ENCODE measurements at places on chromosomes 13 and 19. TPM values are rescaled to one million over a fixed set of nuclear protein-coding genes. Genes with fewer than 3 reads are reported as not detected.

DNA sequence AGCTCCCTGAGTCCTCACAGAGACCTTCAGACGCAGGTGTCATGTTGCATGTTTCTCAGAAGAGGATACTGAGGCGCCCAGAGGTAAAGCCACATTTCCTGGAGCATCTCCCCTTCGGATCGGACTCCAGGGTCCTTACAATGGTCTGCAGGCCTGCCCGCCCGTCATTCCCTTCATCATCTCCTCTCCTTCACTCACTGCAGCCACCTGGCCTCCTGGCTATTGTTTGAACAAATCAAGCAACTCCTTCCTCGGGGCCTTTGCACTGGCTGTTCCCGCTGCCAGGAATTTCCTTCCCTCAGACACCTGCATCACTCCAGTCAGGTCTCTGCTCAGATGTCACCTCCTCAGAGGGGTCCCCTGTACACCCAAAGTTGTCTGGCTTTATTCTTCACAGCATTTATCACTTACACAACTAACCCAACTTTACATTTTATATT lies 20.3 kb downstream of the CEACAM16 start:
- H3K4me3 ChIP-seq = no peak overlapping the region
- peak overlapping the region; percentile 53 for H3K27ac ChIP-seq
- no peak for DNase-seq
- no peaks in the 10 kb centered on the region for H3K27me3 ChIP-seq
- peaks cover 53% of the 10 kb centered on the region for H3K4me1 ChIP-seq

DNA sequence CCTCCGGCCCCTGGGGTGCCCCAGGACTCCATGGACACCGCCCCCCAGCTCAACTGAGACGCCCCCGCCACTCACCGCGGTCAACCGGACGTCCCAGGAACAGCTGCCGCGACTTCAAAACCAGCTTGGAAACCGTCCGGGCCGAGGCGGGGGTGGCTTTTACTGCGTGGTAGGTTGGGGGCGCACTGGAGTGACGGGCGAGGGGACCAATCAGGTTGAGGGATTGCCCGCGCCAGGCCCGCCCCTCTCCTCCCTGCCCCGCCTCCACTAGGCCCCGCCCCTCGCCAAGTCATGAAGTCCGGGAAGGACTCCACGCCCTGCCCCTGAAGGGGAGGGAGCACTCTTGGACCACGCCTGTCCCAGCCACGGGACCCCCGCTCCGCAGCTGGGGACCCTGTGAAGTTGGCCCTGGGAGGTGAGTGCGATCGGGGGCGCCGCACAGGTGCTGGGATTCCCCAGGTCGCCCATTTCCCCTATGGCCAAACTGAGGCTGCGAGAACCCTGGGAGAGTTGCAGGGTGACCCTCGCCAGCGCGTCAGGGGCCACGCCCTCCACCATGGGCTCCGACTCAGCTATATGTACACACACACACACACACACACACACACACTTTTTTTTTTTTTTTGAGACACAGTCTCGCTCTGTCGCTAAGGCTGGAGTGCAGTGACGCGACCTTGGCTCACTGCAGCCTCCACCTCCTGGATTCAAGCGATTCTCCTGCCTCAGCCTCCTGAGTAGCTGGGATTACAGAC lies at the start of gene PLIN3:
TSS of gene PLIN3 (minus strand) at position 134 of the 752 bp plus-strand sequence. CDS start 6,273 bp downstream, outside the sequence.
- no peaks in the 10 kb centered on the region for H3K36me3 ChIP-seq
- peaks cover 10% of the 10 kb centered on the region for H3K4me1 ChIP-seq
- H3K27ac ChIP-seq = peak within 1 kb of the TSS; percentile 74
- peak; percentile 96 for DNase-seq
- H3K27me3 ChIP-seq = no peaks in the 10 kb centered on the region
- peak within 1 kb of the TSS; percentile 30 for H3K4me3 ChIP-seq

DNA sequence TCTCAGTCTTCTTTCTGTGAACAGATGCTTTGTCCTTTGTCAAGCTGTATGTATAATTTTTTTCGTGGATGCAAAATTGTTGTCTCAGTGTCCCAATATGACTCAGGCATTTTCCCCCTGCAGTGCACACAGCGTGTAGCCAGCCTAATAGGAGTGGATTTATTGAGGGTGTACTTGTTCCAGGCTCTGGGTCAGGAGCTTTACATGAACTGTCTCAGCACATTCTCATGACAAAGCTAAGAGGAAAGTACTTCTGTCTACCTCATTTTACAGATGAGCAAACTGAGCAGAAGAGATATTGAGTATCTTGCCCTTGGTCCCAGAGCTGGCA lies 50.8 kb downstream of the STK24 start:
- no peak overlapping the region for H3K27ac ChIP-seq
- no peaks in the 10 kb centered on the region for H3K27me3 ChIP-seq
- no peak for DNase-seq
- no peaks in the 10 kb centered on the region for H3K36me3 ChIP-seq
- no peak overlapping the region for H3K4me3 ChIP-seq
- H3K4me1 ChIP-seq = peaks cover 53% of the 10 kb centered on the region

Gene LILRB4
- total RNA-seq = 0.99 TPM

DNA sequence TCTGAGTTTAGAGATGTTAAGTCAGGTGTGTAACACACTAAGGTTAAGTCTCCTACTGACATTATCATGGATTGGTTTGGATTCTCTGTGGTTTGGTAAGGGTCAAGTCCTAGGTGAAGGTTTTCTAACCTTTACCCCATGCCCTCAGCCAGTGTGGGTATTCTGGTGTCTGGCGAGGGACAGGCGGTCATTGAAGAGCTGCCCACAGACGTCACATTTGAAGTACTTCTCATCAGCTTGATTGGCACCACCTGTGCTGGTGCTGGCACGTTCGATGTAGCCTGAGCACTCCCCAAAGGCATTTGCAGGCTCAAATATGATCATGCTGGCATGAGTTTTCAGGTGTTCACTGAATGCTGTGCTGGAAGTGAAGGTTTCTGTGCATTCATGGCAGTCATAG lies 27.0 kb downstream of the PEG3 start:
- no peaks in the 10 kb centered on the region for H3K4me1 ChIP-seq
- H3K27me3 ChIP-seq = no peaks in the 10 kb centered on the region
- H3K36me3 ChIP-seq = no peaks in the 10 kb centered on the region
- no peak overlapping the region for H3K27ac ChIP-seq

DNA sequence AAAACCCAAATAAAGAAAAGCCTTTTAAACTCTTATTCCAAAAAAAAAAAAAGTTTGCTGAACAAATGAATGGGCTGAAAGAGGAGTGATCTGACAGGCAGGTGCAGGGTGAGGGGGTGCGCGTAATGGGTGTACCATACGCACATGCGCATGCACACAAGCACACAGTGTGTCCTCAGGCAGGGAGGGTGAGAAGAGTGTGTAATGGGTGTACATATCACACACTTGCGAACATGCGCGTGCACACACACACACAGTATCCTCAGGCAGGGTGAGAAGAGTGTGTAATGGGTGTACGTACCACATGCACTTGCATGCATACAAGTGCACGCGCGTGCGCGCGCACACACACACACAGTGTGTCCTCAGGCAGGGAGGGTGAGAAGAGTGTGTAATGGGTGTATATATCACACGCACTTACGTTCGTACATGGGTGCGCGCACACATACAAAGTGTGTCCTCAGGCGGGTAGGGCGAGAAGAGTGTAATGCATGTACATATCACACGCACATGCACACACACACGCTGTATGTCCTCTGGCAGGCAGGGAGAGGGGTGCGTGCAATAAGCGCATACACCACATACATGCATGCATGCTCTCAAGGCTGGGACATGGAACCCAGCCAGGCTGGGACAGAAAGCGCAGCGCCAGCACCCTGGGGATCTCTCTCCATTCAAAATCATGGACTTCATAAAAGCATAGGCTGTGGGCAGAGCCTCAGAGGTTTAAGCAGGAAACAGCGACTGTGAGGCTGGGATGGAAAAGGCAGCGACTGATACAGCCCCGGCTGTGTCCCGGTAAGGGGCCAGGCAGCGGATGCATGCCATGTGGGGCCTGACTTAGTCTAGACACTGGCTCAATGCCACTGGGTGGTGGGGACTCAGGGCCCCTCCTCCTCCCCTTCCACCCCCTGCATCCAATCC lies 70.4 kb downstream of the CEBPG start:
- no peaks in the 10 kb centered on the region for H3K27me3 ChIP-seq
- no peaks in the 10 kb centered on the region for H3K4me1 ChIP-seq
- no peak for DNase-seq
- no peak overlapping the region for H3K27ac ChIP-seq
- H3K4me3 ChIP-seq = no peak overlapping the region

GRCh38 chr19:10093295-10094186 lies 7.4 kb downstream of the SHFL start:
- no peaks in the 10 kb centered on the region for H3K36me3 ChIP-seq
- H3K4me3 ChIP-seq = no peak overlapping the region
- no peak for DNase-seq
- no peaks in the 10 kb centered on the region for H3K27me3 ChIP-seq

- peaks cover 8% of the 10 kb centered on the region for H3K4me1 ChIP-seq
- no peaks in the 10 kb centered on the region for H3K36me3 ChIP-seq
- no peak for DNase-seq
Measured at GRCh38 chr19:18093439-18094161, 4.0 kb upstream of the MAST3 start.
